Kidney epithelial cell (primary cell): ENCODE measurements at places on chromosomes 13 and 19. TPM values are rescaled to one million over a fixed set of nuclear protein-coding genes. Genes with fewer than 3 reads are reported as not detected.
A peak's percentile ranks its signal among the peaks of the same experiment; 100 is the strongest.

GRCh38 chr13:89832827-89833226 is 1514.7 kb upstream of the MIR17HG start:
- peak; percentile 18 for DNase-seq

DNA sequence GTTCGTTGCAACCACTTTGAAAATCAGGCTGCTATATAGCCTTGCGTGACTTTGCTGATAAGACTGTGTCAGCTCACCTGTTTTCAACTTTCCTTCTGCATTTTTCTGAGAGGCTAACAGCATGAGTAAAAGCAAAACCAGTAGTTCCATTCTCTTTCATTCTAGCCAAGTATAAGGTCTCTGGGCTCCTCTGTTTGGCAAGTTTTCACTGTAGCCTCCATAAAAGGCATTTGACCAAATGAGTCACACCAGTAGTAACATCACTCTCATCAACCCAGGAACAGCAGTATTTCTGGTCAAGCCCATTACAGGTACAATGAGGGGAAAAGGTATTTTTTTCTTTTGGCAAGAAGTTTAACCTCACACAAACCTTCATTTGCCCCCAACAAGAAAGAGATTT is 1149.8 kb upstream of the MIR17HG start:
- no peak for DNase-seq

GRCh38 chr19:3932931-3933810 is at the start of gene NMRK2:
NMRK2 (plus strand) TSS chr19:3933069; CDS start chr19:3933672, 603 bp downstream.
- DNase-seq = no peak

DNA sequence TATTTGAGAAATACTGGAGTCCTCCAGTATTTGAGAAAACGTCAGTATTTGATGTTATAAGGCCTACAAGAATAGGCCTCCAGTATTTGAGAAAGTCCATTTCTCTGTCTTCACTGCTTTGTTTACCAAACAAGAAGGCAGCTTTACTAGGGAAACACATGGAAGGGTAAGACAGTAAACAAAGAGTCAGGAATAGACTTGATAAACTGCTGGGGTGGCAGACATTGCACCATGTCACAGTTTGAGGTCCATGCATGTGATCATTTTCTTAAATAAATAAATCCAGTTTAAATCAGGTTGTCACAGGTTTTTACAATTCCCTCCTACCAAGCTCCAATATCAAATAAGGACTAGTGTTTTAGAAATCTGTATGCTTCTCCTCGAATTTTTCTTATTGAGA is 1431.0 kb upstream of the SPRY2 start:
- no peak for DNase-seq

- DNase-seq = no peak
Measured at GRCh38 chr13:75648446-75648845, 12.3 kb downstream of the LMO7 start.

GRCh38 chr19:38852231-38853044 is 2.7 kb upstream of the HNRNPL start:
- DNase-seq = no peak

- DNase-seq = no peak
Measured at GRCh38 chr13:31722673-31723072, 16.7 kb upstream of the RXFP2 start.

- DNase-seq = no peak
Measured at GRCh38 chr13:91661692-91662490, 263.5 kb downstream of the GPC5 start.

- DNase-seq = no peak
Measured at GRCh38 chr13:33210090-33210489, 75.5 kb downstream of the STARD13 start.

The UPK1A gene
- not detected in 2 replicates for total RNA-seq

The GIPC3 gene
- 0.21 TPM in 1 of 2 replicates, not detected in the other for total RNA-seq

The NEK3 gene
- total RNA-seq = 9.4 and 9.9 TPM in 2 replicates

The DOHH gene
- total RNA-seq = 32.9 and 33.0 TPM in 2 replicates
